ENCODE measurements at places on chromosomes 4 and X.

DNA sequence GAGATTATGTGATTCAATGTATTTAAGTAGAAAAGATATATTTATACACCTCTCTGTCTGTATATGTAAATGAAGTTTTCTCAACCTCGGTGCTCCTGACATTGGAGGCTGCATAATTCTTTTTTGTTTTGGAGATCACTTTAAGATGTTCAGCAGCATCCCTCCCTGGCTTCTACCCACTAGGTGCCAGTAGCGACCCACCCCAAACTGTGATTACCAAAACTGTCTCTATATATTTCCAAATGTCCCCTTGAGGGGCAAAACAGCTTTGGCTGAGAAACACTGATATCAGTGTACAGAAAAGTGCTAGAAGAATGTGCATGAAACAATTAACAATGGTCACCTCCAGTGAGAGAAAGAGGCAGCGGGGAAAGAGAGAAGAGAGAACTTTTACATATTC lies 51.2 kb downstream of the DCX start:
- DNase-seq, result no peak

DNA sequence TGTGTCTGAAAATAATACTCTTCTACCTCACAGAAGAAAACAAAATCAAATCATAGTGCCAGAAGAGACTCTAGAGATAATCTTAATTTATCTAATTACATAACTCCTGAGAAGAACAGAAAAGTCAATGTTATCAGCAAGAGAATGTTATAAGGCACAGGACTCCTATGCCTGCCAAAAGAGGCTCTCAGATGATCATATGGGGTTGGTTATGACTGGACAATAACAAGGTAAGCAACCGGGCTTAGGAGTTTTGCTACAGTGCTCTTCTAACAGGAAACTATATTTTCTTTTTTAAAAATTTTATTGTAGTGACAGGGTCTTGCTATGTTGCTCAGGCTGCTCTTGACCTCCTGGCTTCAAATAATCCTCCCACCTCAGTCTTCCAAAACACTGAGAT lies 3.5 kb upstream of the C4orf17 start:
- no peak for DNase-seq

GRCh38 chr4:17024425-17024824 lies 126.0 kb upstream of the LDB2 start:
- DNase-seq, result no peak

GRCh38 chr4:25817059-25817681 lies 45.6 kb downstream of the SEL1L3 start:
- DNase-seq, result no peak

- DNase-seq, result peak; percentile 17
Observed at GRCh38 chrX:106999002-106999975, 723 bp downstream of the MORC4 start.

DNA sequence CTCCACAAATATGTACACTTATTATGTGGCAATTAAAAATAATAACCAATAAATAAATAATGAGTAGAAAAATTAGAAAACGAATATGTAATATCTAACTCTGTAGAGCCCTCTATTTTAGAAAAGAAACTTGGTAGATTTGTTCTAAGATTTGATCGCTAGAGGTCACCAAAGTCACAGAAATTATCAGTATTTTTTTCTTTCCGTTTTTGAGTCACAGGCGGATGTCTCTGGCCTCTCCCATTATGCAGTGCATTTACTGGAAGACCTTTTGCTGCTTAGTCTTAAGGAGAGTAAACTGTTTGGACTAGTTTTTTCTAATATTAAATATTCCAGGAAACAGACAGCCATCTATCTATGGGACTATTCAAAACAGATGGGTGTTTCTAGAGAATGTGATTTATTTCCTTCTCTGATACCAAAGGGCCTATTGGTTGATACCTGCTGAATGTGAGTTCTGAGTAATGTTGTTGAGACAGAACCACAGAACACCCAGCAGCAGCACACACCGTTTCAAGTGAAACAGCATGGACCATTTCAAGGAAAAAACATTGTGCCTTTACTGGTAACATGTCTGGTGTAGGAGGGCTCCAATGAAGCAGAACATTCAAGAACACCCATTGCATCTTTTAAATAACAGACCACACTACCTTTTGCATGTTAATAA lies 34.0 kb upstream of the GYPA start:
- peak; percentile 18 for DNase-seq

DNA sequence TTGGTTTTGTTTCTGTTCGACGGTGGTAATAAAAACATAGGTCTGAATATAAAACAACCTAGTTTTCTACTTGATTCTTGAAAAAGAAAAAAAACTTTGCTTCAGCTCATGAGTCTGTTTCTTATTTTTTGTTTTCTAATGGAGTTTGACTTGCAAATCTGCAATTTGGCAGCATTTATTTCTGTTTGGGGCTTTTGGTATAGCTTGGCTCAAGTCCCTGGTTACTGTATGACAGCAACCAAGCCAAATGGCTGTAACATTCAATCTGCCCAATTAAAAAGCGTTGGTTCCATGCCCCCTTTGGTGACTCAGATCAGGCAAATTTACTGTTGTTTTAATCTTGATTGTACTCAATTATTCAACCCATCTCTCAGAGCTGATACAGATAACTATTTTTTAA lies 263.4 kb downstream of the GRIA3 start:
- no peak for DNase-seq

GRCh38 chrX:49725923-49726904 lies 30.4 kb upstream of the PAGE1 start:
- no peak for DNase-seq

DNA sequence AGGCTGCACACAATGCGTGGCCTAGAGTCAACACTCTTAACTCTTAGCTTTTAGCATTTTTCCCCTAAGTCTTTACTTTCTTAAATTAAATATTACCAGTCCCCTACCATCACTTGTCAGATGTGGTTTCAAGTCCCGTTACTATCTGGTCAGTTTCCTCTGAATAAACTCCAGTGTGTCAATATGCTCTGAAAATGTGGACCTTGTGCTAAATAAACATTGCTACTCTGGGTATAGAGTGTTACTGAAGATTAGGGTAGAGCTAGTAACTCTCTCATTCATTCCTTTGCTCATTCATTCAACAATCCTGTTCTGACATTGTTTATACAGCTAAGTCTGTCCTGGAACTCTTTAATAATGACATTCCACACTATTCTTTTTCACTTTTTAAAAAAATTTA lies 251.0 kb downstream of the MAPK10 start:
- no peak for DNase-seq

DNA sequence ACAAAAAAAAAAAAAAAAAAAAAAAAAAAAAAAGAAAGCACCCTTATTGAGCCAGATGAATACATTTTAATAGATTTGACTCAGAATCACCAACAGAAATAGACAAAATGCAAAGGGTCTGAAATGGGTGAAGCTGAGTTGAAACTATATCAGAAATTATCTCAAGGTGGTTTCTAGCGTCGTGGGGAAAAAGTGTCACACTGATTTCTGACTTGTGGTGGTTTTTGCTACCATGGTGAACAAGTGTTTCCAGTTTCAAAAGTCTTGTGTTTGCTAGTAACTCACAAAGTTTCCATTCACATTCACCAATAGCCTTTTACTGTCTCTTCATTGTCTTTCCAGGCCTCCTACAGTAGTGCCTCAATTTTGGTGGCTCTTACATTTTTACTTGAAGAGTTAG lies 135.5 kb downstream of the ARHGAP24 start:
- DNase-seq, result no peak

DNA sequence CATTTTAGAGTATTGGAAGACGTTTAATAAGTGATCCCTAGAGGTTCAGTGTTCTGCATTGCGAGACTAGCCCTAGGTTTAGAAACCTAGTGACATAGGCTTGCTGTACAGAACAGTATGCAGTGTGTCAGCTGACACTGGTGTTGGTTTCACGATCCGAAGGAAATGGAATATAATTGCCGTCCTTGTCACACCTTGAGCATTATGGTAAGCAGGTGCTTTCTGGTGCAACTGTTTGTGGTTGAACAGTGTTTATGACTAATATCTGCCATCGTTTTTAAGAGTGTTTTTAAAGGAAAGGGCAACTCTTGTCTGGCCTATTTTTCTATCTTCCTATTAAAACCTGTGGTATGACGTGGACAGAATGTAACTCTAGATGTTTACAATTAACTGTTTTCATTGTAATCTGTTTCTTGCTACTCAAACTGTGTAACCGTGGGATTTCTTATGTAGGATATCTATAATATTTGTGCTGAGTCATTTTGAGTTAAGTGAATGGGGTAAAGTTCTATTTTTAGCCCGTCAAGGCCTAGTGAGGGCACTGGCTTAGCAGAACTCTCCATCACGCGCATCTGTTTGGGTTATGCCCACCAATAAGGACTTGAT lies 53.8 kb upstream of the TBC1D14 start:
- DNase-seq, result no peak

DNA sequence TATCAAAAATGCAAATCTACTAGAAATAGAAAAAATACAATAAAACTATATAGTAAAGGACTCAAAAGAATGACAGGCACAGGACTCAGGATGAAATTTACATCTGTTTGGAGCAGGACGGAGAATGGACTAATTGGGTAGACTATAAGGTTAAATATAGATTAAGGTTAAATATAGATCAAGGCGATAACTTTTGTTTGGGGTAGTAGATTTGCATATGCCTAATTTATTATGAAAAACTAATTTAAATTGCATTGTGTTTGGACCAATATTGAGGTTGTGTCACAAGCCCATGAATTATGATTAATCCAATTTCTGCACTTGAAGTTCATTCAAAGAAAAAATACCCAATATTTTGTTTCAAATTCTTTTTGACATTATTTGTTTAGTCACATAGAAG lies 31.0 kb downstream of the MTHFD2L start:
- DNase-seq, result no peak

Measured in tibial nerve (tissue), 4 donors.